AG09319 (cell line): ENCODE measurements at places on chromosomes 3 and 15.

DNA sequence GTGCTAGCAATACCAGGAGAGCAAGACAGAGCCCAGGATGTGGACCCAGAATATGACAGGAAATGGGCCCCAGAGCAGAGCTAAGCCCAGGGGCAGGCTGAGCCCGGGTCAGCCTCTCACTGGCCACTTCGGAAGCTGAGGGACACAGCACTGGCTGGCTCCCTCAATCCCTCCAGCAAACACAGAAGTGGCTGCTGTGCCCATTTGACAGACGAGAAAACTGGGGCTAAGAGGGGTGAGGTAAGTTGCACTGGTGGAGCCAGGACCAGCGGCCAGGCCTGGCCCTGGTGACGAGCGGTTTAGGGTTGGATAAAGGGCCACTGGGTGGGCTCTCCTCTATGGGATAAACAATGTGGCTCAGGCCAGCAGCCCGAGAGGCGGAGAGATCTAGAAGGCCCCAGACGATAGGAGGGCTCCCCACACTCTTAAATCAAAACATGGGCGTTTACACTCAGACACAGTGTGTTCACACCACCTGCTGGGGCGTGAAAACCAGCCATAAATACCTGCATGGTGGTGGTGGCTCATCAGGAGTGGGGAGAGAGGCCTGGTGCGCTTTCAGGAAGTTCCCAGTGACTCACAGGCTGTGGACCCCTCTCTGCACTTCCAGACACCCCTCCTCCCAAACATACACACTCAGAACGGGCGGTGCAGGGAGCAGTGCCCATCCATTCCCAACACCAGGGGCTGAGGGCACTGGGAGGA is 12.0 kb upstream of the LINGO1 start:
- DNase-seq: no peak

DNA sequence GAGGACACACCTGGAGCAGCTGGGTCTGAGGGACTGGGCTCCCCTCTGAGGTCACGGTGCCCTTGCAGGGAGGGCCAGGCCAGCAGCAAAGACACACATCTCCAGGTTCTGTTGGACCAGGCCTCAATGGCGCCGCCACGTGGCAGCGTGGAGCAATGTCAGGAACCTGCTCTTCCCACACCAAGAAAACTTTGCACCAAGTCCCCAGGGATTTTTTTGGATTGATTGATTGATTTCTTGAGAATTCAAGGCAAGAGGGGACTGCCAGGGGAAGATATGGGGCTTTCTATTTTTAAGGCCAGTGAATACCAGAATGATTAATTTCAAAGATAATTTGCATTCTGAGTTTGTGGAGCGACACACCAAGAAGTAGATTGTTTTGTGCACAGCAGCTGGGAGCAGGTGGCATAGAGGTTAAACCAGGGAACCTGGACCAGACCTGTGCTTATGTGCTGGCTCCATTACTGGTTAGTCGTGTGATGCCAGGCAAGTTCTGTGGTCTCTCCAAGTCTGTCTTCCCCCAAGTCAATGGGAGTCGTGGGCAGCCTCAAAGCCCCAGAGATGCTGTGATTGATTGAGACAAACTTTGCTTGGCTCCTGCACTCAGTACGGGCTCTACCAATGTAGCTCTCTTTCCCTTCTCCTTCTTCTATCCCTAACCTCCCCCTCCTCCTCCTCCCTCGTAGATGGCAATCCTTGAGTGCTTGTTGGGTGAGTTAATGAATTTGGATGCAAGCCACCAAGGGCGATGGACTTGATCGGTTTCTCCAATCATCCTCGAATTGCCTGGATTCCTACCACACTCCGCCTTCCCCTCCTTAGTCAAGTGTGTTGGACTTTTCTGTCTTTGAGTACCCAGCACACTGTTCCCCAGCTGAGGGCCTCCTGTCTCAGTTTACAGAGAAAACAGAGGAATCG is 96.2 kb upstream of the TRPM1 start:
- DNase-seq: no peak

- no peak for DNase-seq
Measured at GRCh38 chr3:42273361-42273760, 7.4 kb upstream of the CCK start.

- no peak for DNase-seq
Measured at GRCh38 chr15:36643551-36643950, 64.1 kb downstream of the CDIN1 start.

DNA sequence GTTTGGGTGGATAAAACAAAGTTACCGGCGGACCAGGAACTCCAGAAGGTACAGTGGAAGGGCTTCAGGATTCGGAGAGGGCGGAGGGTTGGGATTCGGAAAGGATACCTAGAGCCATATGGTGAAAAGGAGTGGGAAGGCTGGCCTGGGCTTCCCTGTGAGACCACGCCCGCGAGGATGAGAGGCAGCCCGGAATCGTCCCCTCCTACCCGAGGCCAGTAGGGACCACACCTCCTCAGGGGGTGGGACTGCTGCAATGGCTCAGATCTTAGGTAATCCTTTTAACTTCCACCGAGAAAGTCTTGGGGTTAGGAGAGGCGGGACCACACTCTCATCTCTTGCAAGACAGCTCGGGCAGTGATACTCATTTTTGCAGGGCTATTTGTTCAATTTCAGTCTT is 511.3 kb downstream of the OCA2 start:
- DNase-seq: no peak

DNA sequence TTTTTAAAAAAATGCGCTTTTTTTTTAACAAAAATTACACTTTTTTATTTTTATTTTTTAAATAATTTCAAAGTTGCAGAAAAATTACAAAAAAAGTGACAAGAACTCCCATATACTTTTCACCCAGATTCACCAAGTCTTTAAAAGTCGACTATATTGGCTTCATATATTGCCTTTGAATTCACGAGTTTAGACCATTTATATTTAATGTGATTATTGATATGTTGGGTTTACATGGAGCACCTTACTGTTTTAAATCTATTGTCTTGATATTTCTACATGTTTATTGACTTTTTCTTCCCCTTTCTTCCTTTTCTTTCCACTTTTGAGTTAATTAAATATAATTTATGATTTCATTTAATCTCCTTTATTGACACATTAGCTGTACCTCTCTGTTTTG is 127.2 kb downstream of the OPA1 start:
- no peak for DNase-seq

DNA sequence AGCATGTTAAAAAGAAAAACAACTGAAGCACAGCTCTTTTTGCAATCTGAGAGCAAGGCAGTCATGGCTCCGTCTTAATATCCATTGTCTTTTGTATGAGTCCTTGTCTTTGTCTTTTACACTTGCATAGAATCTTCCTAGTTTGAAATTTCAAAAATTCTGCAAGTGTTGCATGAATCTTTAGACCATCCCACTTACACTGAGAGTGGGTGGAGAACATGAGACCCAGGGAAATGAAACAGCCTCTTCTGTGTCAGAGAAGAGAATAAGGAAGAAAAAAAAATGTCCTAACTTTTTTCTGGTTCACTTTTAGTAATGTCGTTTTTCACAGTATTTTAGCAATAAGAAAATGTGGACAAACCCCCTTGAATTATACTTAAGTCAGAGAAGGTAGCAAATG is 12.1 kb upstream of the DCLK3 start:
- no peak for DNase-seq

- no peak for DNase-seq
Measured at GRCh38 chr3:23668430-23668904, 137.3 kb upstream of the UBE2E1 start.

DNA sequence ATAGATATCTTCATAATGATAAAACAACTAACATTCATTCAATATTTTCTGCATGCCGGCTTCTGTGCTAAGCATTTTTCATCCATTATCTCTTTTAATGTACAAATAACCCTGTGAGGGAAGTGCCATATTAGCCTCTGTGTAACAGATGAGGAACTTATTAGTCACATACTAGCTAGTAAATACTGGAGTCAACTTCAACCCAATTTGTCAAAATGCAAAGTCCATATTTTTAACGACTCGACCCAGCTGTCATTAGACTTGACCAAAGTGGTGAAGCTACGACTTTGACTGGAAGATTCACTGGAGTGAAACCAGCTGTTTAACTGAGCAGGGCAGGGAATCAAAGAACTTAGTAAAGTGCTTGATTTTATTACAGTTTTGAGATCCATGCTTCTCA is 41.6 kb downstream of the PARP15 start:
- DNase-seq: no peak

DNA sequence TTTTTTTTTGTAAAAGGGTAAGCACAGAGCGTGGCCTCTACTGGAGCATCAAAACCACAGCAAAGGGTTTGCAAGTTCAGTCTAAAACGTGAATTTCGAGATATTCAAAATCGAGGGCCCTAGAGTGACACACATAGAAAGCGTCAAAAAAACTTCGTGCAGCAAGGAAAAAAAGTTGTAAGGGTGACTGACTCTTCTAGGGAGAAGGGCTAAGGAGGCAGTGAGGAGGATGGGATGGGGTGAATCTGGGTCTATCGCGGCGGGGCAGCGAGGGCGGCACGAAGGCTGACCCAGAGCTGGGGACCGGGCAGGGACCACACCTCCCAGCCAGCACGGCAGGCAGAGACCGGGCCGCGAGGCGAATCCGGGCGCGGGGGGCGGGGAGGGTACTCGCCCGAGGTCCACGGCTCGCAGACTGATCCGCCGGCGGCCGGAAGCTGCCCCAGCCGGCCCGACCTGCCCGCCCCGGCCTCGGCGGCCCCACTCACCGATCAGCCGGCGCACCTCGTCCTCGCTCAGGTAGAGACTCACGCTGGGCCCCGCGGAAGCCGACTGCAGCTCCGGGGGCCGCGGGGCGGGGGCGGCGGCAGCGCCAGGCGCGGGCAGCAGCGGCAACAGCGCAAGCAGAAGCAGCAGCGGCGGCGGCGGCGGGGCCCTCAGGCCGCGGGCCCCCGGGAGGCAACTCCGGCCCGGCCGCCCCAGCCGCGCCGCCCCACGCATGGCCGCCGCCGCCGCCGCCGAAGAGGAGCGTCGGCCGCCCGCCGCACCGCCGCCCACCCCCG is 533 bp downstream of the RYK start:
- DNase-seq: no peak

- peak; percentile 54 for DNase-seq
Measured at GRCh38 chr3:27712136-27713077, 9.7 kb downstream of the EOMES start.

- no peak for DNase-seq
Measured at GRCh38 chr3:46981932-46982471, 2.5 kb downstream of the NBEAL2 start.

- DNase-seq: no peak
Measured at GRCh38 chr3:65968996-65969395, 69.7 kb downstream of the MAGI1 start.

- DNase-seq: no peak
Measured at GRCh38 chr15:35293353-35294130, 208.4 kb upstream of the NANOGP8 start.

GRCh38 chr3:62372621-62373041 is 719 bp downstream of the FEZF2 start:
- DNase-seq: no peak

DNA sequence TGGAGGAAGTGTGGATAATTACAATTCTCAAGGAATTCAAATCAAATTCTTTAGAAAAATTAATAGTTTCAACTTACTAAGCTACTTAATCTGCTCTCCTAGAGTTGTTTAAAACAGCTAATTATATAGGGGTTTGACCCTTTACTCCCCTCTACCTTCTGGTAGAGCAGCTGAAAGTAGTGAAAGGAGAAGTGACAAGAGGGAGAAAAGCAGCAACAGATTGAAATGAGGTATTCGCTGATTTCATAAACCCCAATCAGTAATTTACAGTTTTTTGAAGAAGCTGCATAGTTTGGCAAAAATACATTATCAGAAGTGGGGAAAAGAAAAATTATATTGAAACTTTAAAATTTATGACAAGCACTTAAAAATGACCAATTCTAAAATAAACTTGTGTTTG is 52.8 kb downstream of the ZMAT3 start:
- no peak for DNase-seq

GRCh38 chr3:81758275-81758674 is 3.2 kb downstream of the GBE1 start:
- peak; percentile 71 for DNase-seq

DNA sequence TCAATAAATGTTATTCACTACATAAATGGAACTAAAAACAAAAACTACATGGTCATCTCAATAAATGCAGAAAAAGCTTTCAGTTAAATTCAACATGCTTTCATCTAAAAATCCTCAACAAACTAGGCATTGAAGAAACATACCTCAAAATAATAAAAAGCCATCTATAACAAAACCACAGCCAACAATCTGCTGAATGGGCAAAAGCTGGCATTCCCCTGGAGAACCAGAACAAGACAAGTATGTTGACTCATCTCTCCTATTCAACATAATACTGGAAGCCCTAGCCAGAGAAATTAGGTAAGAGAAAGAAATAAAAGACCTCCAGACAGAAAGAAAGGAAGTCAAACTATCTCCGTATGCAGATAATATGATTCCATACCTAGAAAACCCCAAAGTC is 759.9 kb downstream of the EPHA3 start:
- DNase-seq: no peak

DNA sequence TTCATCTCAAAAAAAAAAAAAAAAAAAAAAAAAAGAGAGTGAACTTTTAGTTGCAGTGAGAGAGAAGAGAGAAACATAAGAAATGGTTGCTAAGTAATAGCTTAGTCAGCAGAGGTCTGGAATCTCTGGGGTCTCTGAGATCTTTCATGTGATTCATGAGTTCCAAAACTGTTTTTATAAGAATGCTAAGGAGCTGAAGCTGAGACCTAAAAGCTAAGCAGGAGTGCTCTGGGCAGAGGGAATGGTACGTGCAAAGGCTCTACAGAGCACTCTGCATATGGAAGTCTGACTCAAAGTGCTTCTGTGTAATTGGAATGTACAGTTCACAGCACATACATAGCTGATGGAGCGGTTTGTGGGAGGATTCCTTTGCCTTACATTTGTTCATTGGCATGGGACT is 66.3 kb upstream of the LRIG1 start:
- no peak for DNase-seq

DNA sequence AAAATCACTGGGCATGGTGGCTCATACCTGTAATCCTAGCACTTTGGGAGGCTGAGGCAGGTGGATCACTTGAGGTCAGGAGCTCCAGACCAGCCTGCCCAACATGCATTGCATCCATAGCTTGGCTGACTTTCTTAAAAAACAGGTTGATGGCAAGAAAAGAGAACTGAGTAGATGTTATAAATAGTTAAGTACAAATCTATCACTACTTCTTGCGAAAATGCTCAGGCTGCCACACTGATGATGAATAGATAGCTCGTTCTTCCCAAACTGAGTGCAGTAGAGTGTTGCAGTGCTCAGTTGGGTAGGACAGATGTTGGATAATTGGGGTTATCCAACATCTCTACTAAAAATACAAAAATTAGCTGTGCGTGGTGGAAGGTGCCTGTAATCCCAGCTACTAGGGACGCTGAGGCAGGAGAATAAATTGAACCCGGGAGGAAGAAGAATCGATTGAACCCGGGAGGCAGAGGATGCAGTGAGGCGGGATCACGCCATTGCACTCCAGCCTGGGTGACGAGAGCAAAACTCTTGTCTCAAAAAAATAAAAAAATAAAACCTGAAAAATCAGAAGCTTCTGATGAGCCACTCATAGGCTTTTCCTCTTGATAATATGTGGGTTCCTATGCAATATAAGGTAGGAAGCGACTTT is 1.2 kb downstream of the BTLA start:
- DNase-seq: no peak
